ENCODE measurements at places on chromosomes 16 and 17. TPM values are rescaled to one million over a fixed set of nuclear protein-coding genes. Genes with fewer than 3 reads are reported as not detected.

DNA sequence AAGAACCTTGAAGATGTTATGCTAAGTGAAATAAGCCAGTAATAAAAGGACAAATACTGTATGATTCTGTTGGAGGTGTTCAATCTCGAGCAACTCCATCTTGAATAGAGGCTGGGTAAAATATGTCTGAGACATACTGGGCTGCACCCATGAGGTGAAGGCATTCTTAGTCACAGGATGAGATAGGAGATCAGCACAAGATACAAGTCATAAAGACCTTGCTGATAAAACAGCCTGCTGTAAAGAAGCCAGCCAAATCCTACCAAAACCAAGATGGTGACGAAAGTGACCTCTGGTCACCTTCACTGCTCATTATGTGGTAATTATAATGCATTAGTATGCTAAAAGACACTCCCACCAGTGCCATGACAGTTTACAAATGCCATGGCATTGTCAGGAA is 98.1 kb downstream of the RGS9 start:
- DNase-seq: no peak

Gene SLC5A11
- not detected for total RNA-seq

Gene CCL17
- not detected for total RNA-seq

DNA sequence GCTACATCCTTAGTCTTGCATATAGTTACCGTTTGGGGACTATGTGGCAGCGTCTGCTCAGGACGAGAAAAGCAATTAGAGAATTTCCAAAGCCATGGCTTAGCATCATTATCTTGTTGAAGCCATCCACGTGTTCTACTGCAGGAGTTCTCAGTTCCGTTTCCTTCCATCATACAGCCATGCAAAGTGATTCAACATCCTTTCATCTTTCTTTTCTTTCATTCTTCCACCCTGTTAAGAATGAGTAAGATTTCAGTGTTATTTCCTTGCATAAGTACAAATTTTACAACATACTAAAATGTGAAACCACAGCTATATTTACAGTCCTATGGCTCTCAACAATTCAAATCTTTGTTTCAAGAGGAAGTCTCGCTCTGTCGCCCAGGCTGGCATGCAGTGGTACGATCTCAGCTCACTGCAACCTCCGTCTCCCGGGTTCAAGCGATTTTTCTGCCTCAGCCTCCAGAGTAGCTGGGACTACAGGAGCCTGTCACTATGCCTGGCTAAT is 3.8 kb downstream of the MARF1 start:
- DNase-seq: no peak

- no peak for DNase-seq
These were observed 30.0 kb downstream of the FOXL1 start for GRCh38 chr16:86608301-86608747.

GRCh38 chr16:81444448-81445121 is at the start of gene CMIP:
Gene CMIP, plus strand, starts transcription at chr16:81444808.
- no peak for DNase-seq

Measured in urinary bladder (tissue), 4 donors.